ENCODE measurements at places on chromosomes 5 and 9.

- no peak for DNase-seq
Observed at GRCh38 chr5:140205952-140206351, 31.0 kb downstream of the CYSTM1 start.

DNA sequence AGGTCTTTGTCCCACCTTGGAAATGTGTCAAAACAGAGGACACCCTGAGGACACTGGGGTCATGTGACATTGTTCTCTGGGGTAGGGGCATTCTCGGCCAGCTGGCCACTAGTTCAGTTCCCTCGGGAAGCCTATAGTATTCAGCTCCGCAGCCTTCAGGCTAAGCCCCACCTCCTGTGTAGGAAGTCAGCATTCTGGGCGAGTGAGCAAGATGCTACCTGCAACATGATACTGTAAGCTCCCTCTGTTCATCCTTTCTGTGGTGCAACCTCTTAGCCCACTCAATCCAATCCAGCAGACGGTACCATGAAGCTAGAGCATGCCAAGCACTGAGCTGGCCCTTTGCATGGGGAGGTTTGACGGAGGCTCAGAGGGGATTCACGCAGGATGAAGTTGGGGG, 5.3 kb downstream of the NTNG2 start:
- no peak for DNase-seq

- no peak for DNase-seq
Observed at GRCh38 chr9:76895186-76895585, 10.7 kb downstream of the PRUNE2 start.

DNA sequence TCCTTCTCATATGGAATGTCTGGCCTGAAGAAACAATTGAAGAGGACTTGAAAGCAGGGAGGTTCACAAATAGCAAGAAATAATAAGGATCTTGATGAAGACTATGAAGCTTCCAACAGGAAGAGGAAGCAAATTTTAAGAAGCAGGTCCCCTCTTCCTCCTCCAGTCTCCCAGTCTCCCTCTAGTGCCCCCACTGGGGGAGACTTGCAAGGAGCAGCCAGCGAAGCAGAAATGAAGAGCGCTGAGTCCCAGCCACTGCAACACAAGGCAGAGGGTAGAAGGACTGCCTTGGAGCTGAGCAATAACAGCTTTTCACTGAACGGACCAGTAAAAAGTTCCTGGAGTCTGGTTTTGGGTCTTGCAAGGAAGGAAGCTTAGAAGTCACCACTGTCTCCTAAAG, 32.6 kb upstream of the ACO1 start:
- no peak for DNase-seq

GRCh38 chr9:97806721-97807120, 46.3 kb upstream of the FOXE1 start:
- no peak for DNase-seq

DNA sequence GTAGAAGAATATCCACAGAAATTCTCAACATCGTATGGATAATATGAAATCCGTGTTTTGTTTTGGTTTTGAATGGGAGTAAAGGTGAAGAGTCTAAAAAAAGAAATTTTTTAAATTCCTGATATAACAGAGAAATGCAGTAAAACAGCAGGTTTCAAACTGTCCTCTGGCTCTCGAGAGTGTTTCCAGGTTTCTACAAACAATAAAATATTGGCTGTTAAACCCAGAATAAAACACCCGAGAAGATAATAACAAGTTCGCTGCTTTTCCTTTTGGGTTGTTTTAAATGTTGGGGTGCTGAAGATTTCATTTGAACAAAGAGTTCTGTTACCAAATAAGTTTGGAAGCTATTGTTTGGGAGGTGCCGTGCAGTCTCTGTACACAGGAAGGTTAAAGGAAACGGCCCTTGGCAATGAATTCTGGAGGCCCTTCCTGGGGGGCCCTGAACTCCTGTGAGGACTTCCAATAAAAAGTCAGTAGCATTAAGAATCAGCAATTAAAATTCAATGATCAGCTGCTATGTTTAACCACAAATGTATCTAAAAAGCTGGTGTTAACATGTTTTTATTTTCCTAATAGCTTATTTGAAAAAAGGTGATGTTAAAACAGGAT, 215.8 kb downstream of the TSSK1B start:
- no peak for DNase-seq

- DNase-seq, result no peak
Observed at GRCh38 chr5:33588654-33589372, 148.0 kb downstream of the TARS1 start.

GRCh38 chr5:56827049-56827448, 11.7 kb downstream of the MAP3K1 start:
- DNase-seq, result no peak

DNA sequence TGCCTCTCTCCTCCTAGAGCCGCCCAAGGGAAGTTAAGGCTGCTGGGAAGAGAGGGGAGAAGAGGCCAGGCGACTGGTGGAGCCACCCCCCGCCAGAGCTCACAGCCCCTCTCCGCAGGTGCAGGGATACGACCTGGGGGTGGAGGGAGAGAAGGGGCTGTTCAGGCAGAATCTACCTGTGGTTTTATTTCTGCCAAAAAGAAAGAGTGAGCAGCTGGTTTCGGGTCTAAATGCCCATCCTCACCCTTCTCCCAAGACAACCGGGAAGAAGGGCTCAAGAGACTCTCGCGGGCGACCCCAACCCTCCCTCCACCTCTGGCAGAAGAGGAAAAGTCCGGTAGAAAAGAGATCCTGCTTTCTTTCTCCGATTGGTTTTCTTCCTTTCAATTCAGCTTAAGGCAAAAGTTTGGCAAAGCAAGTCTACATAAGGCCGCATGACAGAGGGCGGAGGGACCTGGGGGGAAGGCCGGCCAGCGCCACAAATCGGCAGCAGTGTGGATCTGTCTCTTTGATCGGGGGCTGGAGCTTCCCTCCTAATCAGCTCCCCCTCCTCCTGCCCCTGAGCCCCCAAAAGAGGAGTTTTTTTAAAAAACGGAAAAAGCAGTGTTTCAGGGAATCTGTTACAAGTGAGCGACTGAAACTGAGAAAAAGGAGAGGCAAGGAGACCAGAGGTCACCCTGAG, 16.3 kb downstream of the FAM78A start:
- DNase-seq, result no peak

Measured in Caki2 (cell line).